AG20443 (cell line): ENCODE measurements at places on chromosomes 6 and 20.
A peak's percentile ranks its signal among the peaks of the same experiment; 100 is the strongest.

DNA sequence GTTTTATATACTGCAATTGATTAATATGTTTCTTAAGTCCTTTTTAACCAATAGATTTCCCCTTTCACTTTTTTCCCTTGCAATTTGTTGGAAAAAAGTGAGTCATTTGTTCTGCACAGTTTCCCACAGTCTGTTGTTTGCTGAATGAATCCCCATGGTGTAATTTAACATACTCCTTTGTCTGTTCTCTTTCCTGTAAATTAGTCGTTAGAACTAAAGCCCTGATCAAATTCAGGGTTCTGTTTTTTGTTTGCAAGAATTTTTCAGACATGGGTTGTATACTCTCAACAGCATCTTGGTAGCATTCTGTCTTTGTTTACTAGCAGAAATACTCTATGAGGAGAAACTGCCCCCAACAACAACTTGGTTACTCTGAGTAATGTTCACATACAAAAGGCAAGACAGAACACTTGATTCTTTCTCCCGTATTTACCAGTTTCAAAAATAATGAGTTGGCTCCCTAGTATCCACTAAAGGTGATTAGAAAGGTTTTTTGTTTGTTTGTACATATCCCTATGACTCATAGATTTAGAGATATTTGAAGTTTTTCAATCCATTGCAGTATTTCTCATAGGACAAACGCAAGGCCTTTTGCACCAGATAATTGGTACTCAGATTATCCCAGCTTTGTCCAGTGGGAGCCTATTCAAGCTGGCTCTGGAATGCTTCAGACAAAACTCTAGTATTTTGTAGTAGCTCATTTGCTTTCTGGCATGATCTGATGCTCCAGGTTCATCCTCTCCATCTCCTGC, 16.5 kb downstream of the BLOC1S5 start:
- DNase-seq: peak; percentile 12

GRCh38 chr20:32614303-32614702, 29.2 kb upstream of the NOL4L start:
- DNase-seq: no peak

GRCh38 chr6:52820198-52820597, 16.6 kb upstream of the GSTA1 start:
- DNase-seq: peak; percentile 78

GRCh38 chr6:161186173-161186769, 87.6 kb downstream of the AGPAT4 start:
- peak; percentile 86 for DNase-seq

DNA sequence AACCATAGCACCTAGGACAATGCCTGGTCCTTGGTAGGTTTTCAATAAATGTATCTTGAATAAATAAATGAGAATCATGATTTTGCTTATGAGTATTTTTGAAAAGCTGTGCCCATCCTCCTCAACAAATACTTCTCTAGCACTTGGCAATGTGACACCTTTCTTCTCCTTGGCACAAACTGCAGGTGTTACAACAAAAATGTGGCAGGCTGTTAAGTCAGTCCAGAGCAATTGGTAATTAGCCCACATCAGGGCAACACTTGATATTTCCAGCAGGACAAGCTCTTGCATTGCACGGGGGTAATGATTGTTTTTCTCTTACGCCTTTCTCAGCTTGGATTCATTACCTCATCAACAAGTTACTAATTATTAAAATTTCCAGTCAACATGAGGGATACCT, 31.6 kb upstream of the SNX9 start:
- no peak for DNase-seq

DNA sequence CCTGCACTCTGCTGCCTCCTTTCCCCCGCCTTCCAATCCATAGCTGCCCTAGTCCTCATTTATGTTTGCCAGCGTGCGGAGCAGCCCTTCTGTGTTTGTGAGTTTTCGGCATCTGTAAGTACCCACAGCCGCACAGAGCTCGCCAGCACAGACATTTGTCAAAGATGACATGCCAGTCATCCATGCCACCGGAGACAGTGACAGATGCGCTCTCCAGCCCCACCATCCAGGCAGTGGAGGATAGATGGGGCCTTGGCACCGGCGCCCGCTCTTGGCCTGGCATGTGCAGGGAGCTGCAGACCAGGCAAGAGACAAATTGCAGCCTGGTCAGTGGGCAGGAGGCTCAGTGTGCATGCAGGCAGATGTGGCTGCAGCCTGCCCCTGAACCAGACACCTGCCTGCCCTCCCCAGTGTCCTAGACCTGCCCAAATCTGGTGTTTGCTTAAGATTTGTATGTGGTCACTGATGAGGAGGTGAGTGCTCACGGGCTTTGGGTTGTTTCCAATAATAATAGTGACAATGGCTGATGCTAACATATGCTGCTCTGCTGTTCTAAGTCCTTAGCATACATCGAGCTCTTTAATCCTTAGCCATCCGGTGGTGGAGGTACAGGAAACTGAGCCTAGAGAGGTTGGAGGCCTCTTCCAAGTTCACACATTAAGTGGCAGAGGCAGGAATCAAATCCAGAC, 78.1 kb downstream of the UNC5CL start:
- DNase-seq: no peak

- no peak for DNase-seq
Observed at GRCh38 chr6:7649037-7649810, 59.2 kb downstream of the SNRNP48 start.

- no peak for DNase-seq
Observed at GRCh38 chr6:142861711-142862110, 83.3 kb downstream of the HIVEP2 start.

GRCh38 chr6:155444952-155445903, 10.4 kb downstream of the NOX3 start:
- no peak for DNase-seq

DNA sequence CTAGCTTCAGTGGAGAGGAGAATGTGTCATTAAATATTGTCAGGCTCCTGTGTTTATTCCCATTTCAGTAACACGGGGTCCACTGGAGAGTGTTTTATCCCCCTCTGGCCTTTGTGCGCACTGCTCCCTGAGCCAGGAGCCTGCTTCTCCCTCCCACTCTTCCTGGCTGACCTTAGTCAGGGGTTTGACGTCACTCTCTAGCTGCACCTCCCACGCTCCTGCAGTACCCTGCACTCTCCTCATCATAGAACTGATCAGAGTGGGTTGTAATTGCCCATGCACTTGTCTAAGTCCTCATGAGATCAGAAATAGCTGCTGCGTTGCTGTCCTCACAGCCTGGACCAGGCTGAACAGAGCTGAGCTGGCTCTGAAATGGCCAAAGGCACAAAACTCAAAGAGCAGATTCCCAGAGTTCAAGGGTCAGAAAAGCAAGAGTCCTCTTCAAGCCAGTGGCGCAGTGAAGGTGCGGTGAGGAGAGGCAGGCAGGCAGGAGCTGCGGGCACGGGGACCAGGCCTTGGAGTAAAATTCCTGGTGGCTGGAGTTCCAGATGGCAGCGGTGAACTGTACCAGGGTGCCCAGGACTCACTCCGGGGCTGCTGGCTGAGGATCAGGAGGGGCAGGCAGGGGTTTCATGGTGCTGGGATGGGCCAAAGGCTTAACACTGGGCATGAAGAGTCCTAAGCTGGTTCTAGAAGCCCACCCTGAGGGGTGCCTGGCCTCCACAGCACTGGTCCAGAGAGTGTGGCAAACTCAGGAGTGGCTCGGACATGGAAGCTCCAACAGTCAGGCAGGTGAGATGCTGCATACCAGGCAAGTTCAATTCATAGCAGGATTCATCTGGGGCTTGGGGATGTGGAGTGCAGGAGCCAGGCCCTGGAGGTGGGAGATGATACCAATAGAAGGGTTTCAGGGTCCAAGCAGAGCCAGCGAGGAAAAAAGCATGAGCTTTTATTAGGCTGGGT, 170.9 kb downstream of the SCP2D1 start:
- no peak for DNase-seq

- no peak for DNase-seq
Observed at GRCh38 chr20:58436868-58437645, 48.0 kb downstream of the VAPB start.

DNA sequence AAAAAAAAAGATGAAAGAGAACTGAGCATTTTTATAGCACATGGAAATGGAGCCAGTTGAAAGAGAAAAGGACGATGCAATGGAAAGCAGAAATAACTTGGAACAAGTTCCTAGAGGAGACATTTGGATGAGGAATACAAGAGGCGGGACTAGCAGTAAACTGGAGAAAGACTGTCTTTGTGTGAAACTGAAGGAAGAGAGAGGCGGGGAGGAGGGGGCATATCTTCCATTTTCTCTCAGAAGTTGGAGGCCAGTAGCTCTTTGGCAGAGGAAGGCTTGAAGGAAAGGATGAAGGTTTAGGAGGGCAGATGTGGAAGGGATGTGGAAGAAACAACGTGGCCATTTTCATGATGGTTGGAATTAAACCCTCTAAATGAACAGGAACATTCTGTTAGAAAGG, 33.0 kb upstream of the ADGRF1 start:
- no peak for DNase-seq

DNA sequence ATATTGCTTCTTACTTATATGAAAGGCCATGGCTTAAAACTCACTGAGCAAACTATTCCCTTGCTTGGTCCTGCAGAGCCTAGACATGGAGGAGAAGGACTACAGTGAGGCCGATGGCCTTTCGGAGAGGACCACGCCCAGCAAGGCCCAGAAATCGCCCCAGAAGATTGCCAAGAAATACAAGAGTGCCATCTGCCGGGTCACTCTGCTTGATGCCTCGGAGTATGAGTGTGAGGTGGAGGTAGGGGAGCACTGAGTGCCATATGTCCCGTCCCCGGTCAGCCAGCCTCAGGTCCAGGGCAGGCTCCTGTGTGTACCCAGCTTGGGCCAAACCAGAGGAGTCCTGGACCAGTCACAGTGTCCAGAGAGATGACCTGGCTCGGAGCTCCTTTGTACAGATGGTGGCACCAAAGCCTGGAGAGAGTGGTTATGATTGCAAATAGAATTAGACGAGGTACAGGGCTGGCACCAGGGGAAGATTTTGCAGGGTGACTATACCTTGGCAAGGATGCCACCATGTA, 21.0 kb downstream of the EPB41L1 start:
- DNase-seq: no peak

GRCh38 chr20:10300582-10301446, 82.2 kb downstream of the SNAP25 start:
- DNase-seq: no peak

GRCh38 chr6:99522531-99522930, 7.3 kb upstream of the USP45 start:
- peak; percentile 14 for DNase-seq

GRCh38 chr20:50048420-50049166, 64.4 kb downstream of the UBE2V1 start:
- peak; percentile 90 for DNase-seq

- no peak for DNase-seq
Observed at GRCh38 chr20:3121271-3121911, 36.9 kb upstream of the AVP start.

- no peak for DNase-seq
Observed at GRCh38 chr6:101199441-101199840, 194.1 kb upstream of the GRIK2 start.

- DNase-seq: no peak
Observed at GRCh38 chr6:43982084-43982625, 145.1 kb downstream of the MRPL14 start.

DNA sequence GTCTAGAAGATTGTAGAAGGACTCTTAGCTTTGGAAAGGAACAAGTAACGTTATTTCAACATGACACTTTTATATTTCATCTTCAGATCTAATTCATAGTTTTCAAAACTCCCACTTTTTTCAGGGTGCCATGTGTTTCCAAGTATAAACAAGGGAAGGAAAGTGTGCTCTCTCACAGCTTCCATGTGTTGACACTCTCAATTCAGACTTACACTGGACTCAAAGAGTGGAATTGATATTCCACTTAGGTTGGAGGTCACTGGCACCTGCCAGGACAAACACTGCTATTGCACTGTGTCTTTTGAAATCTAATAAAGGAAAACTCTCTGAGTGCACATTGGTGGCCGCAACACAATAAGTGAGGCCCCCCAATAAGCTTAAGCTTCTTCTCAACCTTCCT, 22.5 kb upstream of the SAMD3 start:
- no peak for DNase-seq

DNA sequence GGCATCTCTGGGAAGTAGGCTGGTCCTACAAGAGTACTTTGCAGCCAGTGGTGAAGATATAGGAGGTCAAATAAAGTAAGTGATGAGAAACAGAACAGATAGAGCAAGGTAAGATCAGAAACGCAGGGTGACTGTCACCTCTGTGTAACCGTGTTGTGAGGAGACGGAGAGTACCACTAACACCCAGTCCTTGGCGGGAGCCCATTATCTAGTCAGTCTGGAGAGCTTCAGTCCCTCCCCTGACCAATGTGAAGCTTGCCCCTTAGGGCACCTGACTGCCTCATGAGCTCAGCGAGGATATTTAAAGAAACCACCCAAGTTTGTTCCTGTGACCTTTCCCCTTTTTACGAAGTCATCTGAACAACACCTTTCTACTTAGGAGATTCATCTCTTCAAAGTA, 110.0 kb downstream of the SAMD5 start:
- DNase-seq: no peak

DNA sequence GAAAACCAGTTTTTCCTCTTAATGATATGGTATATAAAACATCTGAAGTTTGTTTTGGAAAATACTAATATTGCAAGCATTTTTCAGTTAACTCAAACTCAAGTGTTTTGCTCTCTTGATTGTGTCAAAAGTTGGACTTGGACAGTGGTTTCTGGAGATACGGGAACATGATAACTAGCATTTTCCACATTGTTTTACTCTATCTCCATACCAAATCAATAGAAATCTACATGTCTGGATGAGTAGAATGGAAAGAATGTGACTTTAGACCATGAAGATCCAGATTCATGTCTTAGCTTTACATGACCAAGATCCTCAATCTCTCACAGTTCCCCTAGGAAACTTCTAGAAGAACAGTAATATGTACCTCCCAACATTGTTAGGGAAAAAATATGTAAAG, 22.2 kb upstream of the FBXO30 start:
- no peak for DNase-seq

DNA sequence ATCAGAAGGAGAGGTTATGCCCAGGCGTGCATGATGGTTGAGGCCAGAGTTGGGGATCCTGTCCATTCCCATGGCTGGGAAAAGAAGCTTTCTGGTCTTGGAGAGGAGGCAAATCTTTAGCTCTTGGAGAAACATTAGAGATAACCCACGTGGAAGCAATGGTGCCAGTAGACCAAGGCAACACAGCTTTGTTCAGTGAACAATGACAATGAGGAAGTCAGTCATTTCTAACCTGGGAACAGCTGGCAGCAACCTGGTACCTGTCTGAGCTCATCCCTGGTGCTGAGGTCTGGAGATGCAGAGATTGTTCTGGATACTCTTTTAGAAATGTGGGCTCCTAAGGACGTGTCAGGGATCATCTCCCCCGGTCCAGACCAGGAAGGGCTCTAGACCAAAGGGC, 76.7 kb upstream of the PAX1 start:
- no peak for DNase-seq

DNA sequence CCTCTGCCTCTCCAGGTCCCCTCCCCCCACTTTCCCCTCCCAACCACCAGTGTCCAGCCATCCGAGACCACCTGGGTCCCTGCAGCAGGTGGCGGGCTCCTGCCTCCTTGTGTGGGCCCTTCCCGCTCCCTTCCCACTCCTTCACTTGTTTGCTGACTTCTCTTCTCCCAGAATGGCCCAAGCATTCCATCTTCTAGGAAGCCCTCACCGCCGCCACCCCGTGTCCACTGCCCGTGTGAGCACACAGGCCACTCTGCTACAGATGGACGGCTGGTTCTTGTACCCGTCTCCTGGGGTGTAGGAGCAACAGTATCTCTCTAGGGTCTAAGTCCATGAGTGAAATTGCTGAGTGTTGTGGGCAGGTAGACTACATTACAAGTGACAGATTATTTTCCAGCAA, 15.0 kb downstream of the BPHL start:
- no peak for DNase-seq
